Colonic mucosa (tissue), 4 donors: ENCODE measurements at places on chromosomes 7 and 10.

DNA sequence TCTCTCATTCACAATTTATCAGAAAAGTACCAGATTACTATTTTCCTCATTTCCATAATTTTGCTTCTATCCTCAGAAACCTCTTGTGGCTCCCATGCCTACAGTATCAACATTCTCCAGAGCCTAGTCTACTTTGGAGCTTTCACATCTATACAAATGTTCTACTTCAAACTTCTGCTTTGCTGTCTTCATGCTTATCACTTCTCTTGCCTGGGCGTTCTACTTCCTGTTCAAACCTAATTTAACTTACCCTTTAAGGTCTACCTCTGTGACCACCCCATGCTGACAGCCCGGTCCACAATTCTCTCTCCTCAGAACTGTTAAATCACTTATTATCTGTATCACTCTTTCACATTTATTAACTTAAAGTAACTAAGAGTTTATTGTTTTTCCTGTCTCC is 6.1 kb upstream of the PTPN12 start:
- DNase-seq: no peak

- DNase-seq: no peak
Measured at GRCh38 chr10:119625570-119626280, 25.5 kb upstream of the BAG3 start.

DNA sequence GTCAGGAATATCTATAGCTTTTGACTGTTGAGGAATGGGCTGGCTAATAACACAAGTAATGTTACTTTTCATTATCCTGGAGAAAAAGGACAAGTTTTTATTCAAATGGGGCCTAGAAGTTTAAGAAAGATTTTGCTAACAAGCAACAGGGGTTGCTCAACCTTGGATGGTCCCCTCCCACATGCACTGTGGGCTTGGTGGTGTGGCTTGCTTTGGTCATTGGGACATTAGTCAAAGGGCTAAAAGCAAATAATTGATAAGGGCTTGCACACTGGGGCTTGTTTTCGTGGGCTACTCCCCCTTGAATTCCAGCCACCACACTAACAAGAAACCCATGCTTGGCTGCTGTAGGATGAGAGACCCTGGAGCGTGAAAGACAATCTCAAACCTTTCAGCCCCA is 127.6 kb downstream of the JCAD start:
- no peak for DNase-seq

DNA sequence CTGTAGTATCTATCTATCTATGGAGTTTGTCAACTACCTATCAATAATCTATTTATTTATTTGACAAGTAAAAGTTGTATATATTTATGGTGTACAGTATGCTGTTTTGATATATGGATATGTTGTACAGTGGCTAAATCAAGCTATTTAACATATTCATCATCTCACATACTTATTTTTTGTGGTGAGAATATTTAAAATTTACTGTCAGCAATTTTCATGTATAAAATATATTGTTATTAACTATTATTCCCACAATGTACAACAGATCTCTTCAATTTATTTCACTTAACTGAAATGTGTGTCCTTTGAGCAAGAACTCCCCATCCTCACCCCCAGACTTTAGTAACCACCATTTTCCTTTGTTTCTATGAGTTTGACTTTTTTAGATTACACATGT is 14.5 kb downstream of the AGR3 start:
- DNase-seq: no peak

DNA sequence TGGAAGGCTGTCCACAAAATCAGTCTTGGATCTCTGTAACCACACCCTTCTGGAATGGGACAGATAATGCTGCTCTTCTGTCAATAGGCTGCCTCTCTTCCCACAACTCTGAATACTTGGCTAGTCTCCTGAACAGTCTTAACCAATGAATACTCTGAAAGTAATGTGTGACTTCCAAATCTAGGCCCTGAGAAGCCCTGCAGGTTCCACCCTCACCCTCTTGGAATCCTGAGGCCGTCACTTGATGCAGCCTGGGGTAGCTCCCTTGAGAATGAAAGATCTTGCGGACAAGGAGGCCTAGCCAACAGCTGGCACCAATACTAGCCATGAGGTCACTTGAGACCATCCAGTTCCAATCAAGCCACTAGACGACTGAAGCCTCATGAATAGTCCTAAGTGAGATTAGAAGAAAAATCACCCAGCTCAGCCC is 109.2 kb downstream of the ARHGAP12 start:
- no peak for DNase-seq

DNA sequence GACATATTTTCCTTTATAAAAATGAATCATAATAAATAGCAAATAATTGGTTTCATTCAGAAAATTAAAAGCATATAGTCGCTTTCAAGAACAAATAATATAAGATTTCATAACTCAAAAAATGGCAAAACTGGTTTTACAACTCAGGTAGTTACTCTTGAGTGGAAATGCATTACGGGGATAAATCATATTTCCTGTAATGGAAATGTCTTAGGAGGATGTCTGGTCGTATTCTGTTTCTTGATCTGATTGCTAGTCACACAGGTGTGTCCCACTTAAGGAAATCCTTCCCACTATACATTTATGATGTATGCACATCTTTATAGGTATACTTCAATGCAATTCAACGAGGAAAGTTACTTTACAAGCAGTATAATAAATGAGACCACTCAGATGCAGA is 20.7 kb downstream of the NRAP start:
- DNase-seq: no peak

- DNase-seq: no peak
Measured at GRCh38 chr10:3625959-3626751, 158.9 kb downstream of the KLF6 start.

GRCh38 chr7:118259115-118259514 is 34.6 kb downstream of the ANKRD7 start:
- no peak for DNase-seq

DNA sequence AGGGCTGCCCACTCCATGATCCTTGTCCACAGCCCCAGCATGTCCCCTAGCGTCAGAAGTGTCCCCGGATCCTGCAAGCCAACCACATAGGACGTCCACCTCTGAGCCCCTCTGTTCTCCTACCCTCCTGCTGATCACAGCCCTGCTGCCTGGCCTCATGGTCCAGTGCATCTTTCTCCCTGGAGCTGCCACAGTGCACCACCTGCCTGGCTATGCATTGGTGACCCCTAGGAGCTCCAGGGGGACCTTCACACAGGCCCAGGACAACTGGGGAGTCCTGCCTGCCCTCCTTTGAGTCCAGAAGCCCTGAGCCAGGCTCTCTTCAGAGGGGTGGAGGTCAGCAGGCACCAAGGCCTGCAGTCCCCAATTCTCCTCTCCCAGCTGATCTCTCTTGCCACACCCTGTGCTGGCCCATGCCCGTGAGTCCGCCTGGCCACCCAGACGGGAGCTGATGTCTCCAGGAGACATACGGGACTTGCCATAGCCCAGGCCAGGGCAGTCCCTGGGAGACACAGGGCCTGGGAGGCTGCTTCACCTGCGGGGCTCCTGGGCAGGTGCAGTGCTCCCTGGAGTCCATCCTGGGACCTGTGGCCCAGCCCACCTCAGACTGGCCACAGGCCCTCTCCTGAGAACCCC is 77.4 kb upstream of the RET start:
- no peak for DNase-seq

GRCh38 chr10:17640331-17640816 is 3.6 kb upstream of the STAM start:
- no peak for DNase-seq
